Fibroblast of mammary gland (primary cell): ENCODE measurements at places on chromosomes 5 and 9.
A peak's percentile ranks its signal among the peaks of the same experiment; 100 is the strongest.

DNA sequence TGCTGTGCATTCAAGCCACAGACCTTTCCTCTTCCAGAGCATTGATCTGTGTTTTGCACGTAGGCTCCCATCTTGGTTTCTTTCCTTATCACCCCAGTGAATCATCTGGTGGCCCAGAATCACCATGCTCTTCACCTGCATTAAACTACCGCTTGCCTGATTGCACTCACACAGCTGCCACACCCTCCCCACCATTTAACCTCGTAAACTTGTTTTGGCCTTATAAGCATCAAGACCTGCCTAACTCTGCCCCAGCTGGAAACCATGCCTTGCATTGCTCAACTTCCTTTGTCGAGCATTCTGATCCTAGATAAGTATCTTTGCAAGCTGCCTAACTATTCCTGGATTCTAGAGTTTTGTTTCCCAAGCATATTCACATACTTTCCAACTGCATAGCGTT, 369.6 kb upstream of the SEMA6A start:
- DNase-seq: no peak

DNA sequence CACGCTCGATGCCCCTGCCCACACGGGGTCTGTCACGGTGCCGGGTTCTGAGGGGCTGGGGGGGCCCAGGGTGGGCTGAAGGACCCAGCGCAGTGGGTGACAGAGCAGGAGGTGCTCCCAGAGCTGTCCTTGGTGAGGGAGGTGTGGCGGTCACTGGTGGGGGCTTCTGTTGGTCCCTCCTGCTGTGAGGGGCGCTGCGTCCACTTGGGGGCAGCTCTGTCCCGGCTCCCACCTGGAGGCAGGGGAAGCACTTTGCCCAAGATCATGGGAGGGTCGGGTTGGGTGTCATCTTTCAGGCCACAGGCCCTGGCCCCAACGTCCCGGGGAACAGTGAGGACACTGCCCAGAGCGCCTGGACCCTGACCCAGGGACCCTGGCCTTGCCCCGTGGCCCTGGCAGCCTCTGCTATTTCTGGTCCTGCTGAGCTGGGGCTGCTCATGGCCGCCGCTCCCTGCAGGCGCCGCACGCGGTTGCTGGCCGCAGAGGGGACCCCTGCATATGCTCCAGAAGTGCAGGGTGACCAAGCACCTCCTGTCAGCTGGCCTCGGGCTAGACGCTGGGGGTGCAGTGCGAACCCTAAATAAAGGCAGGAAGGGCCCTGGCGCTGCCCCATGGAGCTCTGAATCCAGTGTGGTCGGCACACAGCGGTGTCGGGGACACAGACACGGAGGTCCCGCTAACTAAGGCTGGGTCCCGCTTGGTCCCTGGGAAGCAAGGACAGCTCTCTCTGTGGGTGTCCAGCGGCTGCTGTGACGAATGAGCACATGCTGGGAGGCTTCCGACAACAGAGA, 11.6 kb upstream of the RNU6ATAC start:
- DNase-seq: no peak

DNA sequence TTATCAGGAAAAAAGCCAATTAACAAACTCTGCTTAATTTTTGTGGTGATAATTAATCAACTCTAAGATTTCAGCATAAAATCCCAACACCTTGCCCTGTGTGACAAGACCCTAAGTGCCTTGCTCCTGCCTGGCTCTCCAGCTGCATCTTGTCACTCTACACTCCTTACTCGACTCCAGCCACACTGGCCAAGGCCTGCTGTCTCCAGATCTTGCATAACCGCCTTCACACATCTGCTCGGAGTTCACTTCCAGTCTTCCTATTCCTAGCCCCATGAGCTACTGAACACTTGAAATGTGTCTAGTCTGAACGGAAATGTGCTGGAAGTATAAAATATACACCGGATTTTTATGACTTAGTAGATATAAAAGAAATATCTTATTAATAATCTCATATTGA, 259.6 kb downstream of the EPB41L4A start:
- peak; percentile 52 for DNase-seq

DNA sequence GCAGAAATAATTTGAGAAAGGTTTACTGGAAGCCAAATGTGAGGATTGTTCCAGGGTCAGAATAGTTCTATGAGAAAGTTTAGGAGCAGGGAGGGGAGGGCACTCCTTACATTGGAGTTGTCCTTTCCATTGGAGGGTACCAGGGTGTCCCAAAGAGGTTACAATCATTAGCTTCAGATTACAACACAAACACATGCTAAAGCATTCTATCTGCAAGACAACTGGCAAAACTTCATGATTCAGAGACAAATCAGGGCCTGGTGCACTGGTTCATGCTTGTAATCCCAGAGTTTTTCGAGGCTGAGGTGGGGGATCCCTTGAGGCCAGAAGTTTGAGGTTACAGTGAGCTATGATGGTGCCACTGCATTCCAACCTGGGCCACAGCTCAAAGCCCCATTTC, 51.8 kb downstream of the NSUN2 start:
- DNase-seq: no peak

DNA sequence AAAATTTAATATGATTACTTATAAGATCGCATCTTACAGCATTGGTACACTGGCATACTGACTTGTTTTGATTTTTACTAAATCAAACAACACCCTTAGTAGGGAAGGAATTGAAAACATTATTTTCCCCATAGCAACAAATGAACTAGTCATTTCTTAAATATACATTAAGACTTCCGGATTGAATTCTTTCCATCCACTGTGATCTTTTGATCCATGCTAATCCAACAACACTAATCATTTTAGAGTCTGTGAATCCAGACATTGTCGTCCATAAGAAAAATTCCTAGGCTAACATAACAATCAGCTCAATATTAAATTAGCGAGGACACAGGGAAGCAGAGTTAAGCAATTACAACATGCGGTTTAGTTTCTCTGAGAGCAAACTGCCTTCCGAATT, 21.6 kb upstream of the ERAP1 start:
- no peak for DNase-seq

- no peak for DNase-seq
Observed at GRCh38 chr9:132171702-132172101, 9.8 kb downstream of the NTNG2 start.

DNA sequence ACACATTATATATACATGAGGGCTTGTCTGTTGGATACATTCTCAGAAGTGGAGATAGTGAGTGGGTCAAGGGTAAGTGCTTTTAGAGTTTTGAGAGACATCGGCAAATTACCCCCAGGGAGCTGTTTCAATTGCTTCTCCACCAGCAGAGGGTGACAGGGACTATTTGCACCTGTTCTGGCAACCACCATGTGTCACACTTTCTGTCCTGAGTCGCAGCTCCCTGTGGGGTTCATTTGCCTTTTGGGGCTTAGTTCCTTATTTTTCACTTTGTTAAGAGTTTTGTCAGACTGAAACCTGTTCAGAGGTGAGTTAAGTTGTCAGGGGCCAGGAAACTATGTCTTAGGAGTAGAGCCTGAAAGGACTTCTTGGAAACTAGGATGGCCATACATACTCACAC, 20.1 kb upstream of the SLC36A1 start:
- no peak for DNase-seq

GRCh38 chr5:154708846-154709245, 46.3 kb upstream of the LARP1 start:
- DNase-seq: peak; percentile 63

GRCh38 chr5:1500411-1501091, 23.2 kb downstream of the LPCAT1 start:
- peak; percentile 44 for DNase-seq

GRCh38 chr9:14902561-14902960, 7.7 kb downstream of the FREM1 start:
- DNase-seq: no peak
